ENCODE measurements at places on chromosomes 11 and 22. TPM values are rescaled to one million over a fixed set of nuclear protein-coding genes. Genes with fewer than 3 reads are reported as not detected.

DNA sequence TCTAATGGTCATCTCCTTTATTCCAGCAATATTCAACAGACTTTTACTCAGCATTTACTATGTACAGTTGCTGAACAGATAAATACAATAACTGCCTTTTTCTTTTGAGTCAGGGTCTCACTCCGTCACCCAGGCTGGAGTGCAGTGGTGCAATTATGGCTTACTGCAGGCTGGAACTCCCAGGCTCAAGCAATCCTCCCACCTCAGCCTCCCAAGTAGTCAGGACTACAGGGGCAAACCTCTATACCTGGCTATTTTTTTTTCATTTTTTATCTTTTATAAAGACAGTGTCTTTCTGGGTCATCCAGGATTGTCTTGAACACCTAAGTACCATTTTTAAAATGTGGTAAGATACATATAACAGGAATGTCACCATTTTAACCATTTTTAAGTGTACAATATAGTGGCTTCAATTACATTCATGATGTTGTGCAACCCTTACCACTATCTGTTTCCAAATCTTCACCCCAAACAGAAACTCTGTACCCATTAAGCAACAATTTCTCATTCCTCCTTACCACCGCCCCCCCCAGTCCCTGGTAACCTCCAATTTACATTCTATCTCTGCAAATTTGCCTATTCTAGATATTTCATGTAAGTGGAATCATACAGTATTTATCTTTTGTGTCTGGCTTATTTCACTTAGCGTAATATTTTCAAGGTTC lies 67.8 kb downstream of the MIAT start:
- H3K36me3 ChIP-seq = no peaks in the 10 kb centered on the region
- no peaks in the 10 kb centered on the region for H3K27me3 ChIP-seq
- H3K4me3 ChIP-seq = no peak overlapping the region
- no peak overlapping the region for H3K27ac ChIP-seq

DNA sequence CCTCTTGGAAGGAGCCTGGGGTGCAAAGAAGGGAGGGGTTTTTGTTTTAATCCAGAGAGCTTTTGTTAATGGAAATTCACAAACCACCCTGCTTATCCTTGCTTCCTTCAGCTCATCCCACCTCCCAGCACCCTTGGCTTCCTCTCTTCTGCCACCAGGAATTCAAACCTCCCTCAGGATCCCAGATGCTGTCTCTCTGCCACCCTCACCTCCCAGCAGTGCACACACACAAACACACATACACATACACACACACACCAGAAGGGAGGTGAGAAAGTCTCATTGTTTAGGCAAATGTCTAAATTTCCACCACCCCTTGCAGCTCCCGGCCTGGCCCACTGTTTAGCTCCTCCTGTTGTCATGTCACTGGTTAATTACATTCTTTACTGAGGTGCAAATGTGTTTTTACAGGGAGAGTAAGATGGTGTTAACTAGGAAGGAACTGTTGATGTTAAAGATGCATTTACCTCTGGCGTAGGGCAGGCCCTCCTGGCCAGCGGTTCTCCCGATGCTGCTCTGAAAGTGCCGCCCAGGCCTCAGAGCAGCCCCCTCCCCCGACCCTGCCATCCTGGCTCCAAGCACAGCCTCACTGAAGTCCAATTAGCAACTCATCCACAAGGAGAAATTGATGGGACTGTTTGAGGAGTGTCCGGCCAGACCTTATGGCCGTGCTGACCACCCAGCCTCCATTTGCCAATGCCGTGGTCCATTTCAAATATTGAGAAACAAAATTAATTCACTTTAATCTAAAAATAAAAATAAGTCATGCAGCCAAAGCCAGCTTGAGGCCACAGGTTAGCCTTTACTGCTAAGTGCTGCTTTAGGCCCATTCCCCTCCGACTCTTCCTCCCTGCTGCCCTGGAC lies 165.4 kb downstream of the FEZ1 start:
- no peak for DNase-seq
- no peaks in the 10 kb centered on the region for H3K36me3 ChIP-seq
- no peak overlapping the region for H3K4me3 ChIP-seq
- no peak overlapping the region for H3K27ac ChIP-seq
- no peaks in the 10 kb centered on the region for H3K4me1 ChIP-seq

DNA sequence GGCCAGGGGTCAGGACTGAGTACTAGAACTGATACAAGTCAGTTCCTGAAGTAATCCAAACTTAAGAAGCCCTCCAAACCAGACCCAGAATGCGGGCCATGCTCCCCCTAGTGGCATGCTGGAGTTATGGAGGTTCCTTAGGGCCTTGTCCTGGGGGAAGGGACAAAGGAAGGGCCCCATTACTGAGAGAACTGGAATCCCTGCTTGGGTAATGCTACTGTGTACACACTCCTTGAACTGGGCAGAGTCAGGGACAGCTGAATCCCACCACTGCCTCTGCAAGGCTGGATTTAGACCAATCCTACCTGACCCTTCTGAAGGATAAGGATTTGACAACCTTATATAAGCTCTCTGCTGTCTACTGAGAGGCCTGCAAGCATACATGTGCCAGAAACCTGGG lies 97.3 kb upstream of the AKIP1 start:
- H3K36me3 ChIP-seq = no peaks in the 10 kb centered on the region
- no peak overlapping the region for H3K4me3 ChIP-seq
- no peak overlapping the region for H3K27ac ChIP-seq
- H3K27me3 ChIP-seq = no peaks in the 10 kb centered on the region
- H3K4me1 ChIP-seq = peaks cover 13% of the 10 kb centered on the region
- DNase-seq = peak; percentile 88

GRCh38 chr11:32255841-32256240 lies 165.0 kb downstream of the RCN1 start:
- H3K4me1 ChIP-seq = no peaks in the 10 kb centered on the region
- no peak overlapping the region for H3K4me3 ChIP-seq
- no peak for DNase-seq
- H3K36me3 ChIP-seq = no peaks in the 10 kb centered on the region

DNA sequence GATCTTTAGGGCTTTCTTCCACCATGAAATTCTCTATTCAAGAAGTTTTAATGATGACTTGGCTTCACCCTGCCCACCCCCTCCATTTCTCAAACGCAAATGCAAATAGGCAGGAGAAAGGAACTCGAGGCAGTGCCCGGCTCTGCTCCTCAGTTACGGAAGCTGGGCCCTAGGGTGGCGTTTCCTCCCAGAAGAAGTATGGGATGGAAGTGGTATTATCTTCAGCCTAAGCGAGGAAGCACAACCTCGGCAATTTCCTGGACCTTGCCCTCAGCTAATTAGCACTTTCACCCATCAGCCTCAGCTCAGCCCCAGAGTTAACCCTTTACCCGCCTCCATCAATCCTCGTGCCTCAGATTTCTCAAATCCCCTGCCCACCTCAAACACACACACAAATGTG lies 58.2 kb upstream of the LRRC55 start:
- no peaks in the 10 kb centered on the region for H3K36me3 ChIP-seq
- peaks cover 5% of the 10 kb centered on the region for H3K4me1 ChIP-seq
- H3K27me3 ChIP-seq = 0 out of 2 replicates have a peak, but pooled peaks cover 2% of the 10 kb centered on the region
- H3K27ac ChIP-seq = no peak overlapping the region
- DNase-seq = no peak
- H3K4me3 ChIP-seq = no peak overlapping the region

GRCh38 chr11:11463405-11463804 lies 110.4 kb upstream of the CSNK2A3 start:
- H3K27me3 ChIP-seq = no peaks in the 10 kb centered on the region
- no peaks in the 10 kb centered on the region for H3K4me1 ChIP-seq
- no peak overlapping the region for H3K4me3 ChIP-seq

- H3K4me3 ChIP-seq = peak overlapping the region; percentile 36
- no peaks in the 10 kb centered on the region for H3K27me3 ChIP-seq
- peak overlapping the region; percentile 88 for H3K27ac ChIP-seq
- peak; percentile 99 for DNase-seq
Observed at GRCh38 chr11:69443138-69443967, 38.1 kb upstream of the LINC01488 start.

DNA sequence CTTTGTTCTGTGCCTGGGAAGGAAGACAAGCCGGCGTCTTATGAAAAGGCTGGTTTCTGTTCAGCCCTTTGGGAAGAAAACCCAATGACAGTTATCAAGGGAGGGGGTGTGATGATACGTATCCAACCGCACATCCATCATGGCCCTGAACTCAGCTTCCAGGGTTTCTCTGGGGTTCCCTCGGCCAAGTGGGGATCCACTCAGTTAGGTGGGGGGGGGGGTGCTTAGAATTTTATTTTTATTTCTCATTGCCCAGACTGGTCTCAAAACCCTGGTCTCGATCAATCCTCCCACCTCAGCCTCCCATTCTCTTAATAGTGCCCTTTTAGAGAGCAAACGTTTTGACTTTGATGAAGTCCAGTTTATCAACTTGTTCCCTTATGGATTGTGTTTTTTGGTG lies 25.7 kb downstream of the KCNQ1 start:
- H3K4me1 ChIP-seq = no peaks in the 10 kb centered on the region
- DNase-seq = no peak
- no peaks in the 10 kb centered on the region for H3K36me3 ChIP-seq
- H3K27ac ChIP-seq = no peak overlapping the region
- no peaks in the 10 kb centered on the region for H3K27me3 ChIP-seq
- no peak overlapping the region for H3K4me3 ChIP-seq

Gene PRG2
- not detected for total RNA-seq

Gene HPX
- total RNA-seq = 10.9 TPM

Measured in Caco-2 (cell line).